ENCODE measurements at places on chromosomes 6 and 20. TPM values are rescaled to one million over a fixed set of nuclear protein-coding genes. Genes with fewer than 3 reads are reported as not detected.

Gene HMGN3
- 93.1 TPM for polyA plus RNA-seq

Gene GMDS
- 10.7 TPM for polyA plus RNA-seq

Gene SLC44A4
- 4.2 TPM for polyA plus RNA-seq

DNA sequence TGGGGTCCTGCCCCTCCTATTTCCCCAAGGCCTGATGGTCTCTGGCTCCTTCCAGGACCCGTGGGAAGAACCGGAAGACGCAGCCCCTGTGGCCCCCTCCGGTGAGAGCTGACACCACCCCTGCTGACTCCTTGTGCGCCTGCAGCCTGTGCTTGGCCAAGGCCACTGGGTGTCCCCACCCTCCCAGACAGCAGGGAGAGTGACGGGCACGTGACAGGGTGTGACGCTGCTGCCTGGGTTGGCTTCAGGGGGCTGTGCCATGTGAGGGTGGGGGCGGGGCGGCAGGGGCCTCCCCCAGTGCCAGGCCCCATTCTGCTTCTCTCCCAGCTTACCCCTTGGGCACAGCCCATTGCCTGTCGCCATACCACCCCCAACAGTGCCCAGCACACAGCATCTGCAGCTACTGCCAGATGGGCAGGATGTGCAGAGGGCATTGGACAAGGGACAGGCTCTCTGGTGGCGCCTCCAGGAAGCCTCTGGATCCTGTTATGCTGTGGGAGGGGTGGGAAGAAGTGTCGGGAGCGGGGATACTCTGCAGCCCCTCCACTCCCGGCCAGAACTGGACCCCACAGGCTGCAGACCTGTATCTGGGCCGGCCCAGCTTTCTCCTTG lies 2.9 kb downstream of the BIRC7 start:
- DNase-seq: no peak

GRCh38 chr6:150336299-150336698 lies 32.5 kb upstream of the IYD start:
- DNase-seq: no peak

- no peak for DNase-seq
Observed at GRCh38 chr6:166633732-166634535, 6.9 kb upstream of the RPS6KA2 start.

DNA sequence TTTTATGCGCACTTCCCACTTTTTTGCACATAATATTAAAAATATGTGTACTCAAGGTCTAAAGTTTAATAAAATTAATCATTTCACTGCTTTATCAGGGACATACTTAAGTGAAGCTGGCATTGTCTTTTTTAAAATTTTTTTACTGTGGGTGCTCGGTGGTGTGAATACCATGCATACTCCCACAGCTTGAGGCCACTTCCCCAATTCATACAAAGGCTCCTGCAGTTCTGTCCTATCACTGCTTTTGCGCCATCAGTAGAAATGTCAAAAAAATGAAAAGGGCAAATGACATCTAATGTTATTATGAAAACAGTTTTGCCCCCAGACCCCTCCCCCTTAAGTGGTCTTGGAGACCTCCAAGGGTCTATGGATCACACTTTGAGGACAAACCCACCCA lies 464.1 kb upstream of the ARID1B start:
- no peak for DNase-seq

Gene PCMT1
- 104 TPM for polyA plus RNA-seq

Gene HCRTR2
- not detected for polyA plus RNA-seq

DNA sequence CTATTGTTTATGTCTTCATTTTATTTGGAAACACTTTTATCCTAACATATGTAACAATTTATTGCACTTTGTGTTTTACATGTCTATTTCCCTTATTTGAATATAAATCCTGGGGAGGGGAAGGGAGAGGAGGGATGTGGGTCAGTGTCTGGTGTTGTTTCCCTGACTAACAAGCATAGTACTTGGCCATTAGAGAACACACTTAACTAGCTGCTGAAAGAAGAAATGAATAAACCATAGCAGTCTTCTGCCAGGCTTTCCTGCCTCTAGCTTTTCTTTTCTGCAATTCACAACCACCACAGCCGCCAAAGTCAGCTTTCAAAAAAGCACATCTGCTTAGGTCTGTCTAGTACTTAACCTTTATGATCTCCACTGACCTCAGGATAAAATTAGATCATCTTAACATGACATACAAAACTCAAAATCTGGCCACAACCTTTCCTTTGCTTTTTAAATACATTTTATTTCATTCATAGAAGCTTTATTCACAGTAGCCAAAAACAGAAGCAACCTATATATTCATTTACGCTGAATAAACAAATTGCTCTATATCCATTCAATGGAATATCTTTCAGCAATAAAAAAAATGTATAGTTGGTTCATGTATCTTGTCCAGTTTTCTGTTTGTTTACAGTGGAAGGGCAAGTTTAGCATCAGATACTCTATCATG lies 16.3 kb downstream of the PDSS2 start:
- no peak for DNase-seq

DNA sequence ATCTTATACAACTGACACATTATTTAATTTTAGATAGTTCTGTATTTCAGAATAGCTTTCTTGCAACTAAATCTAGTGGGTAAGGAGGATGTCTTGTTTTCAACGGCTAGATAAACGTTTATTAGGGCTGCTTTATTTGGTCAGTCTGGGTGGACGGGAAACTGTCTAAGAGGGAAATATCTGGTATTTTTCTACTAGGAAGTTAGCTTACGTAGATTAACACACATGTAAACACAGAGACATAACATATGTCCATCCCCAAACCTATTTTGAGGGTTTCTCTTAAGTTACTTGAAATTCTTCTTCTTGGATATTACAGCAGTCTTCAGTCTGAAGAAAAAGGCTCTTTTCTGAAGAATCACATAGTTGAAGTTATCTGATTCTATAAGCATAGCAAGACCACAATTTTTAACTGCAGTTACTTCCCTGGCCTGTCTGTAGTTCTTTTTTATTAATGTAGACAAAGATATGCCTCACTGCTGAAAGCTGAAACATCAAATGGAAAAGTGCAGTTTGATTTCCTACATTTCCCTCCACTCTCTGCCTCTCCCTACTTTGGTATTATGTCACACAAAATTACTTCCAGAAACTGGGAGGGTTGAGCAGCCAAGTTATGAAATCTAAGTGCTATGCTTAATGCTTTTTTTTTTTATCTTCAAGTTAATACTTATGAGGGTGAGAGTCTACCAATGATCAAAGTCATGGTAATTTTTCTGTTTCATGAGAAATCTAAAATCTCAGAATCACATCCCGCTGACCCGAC lies 37.4 kb downstream of the PLAGL1 start:
- no peak for DNase-seq

DNA sequence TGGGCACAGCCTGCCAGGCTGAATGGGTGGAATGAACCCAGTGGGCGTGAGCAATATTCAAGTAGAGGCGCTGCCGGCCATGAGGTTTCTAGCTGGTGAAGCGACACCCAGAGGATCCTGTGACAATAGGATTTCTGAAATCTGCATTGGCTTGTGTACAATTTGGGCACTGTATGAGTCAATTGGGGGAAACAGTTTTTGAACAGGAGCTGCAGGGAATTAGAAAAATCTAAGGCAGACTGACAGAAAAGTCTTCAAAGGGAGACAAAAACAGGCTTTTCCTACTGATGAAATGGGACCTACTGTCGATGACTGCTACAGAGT lies 148.8 kb upstream of the PROKR2 start:
- no peak for DNase-seq

DNA sequence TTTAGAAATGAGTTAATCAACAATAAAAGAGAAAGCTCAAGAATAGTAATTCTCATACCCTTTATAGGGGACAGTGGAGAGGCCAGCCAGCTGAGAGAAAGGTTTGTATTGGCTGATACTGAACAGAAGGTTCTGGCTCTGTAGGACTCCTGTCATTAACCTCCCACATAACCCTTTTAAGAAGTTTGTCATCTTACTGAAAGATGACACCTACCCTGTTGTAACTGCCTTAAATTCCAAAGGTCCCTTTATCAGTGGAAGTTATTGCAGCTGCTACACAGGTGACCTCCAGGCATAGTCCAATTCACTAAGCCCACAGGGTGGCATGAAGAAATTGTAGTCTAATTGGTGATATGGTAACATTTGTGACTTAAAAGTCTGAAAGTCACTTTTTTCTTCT lies 790.1 kb downstream of the TENT5A start:
- no peak for DNase-seq

Gene RUNX2
- polyA plus RNA-seq: 2.6 TPM

GRCh38 chr6:89110284-89110683 lies 7.6 kb downstream of the SRSF12 start:
- DNase-seq: no peak

GRCh38 chr6:79911992-79912391 lies 35.4 kb downstream of the ELOVL4 start:
- DNase-seq: no peak

Gene TP53INP2
- polyA plus RNA-seq: 47.1 TPM

DNA sequence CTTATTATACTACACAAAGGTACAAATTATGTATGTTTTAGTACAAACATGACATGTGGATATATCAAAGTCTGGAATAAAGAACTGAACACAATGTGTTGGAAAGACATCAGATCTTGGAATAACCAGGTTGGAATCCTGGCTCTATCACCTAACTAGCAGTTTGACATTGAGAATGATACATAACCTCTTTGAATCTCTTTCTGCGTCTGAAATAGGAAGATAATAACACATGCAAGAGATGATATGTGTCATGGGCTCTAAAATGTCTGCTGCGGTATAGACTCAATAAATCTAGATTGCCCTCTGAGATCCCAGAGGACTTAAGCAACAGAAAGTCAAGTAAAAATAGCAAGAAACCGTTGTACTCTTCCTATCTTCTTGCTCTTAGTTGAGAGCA lies 66.8 kb upstream of the CCN2 start:
- DNase-seq: no peak

GRCh38 chr20:1945134-1945618 lies 48.7 kb downstream of the PDYN start:
- no peak for DNase-seq

DNA sequence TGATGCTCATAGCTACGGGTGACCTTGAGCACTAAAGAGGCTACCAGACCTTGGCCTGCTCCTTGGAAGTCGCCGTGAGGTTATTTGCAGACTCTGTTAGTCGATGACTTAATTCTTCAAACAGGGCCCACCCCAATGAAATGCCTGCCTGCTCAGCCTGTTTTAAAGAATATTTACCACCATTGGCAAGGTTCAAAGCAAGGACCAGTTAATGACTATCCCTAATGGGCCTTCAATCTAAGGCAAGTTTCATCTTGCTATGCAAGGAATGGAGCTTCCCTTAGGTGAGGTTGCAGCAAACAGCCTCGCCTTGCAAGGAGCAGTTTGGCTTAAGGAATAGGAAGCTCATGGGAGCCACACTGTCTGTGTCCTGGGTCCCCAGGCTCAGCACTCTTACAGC lies 22.9 kb upstream of the SPO11 start:
- no peak for DNase-seq

DNA sequence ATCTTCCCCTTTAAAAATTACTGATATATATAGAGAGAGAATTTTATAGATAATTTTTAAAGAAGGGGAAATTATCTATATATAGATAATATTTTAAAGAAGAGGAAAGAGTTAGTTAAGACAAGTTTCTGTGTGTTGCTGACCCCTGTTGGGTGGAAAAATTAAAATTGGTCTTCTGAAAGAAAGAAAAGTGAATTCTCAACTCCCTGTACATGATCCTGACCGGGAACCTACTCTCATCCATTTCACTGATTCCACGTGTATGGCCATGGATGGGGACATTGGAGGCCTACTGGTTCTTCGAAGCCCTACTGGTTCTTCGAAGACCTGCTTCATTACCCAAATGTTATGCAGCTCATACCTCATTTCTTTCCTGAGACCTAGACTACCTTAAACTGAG lies 53.0 kb upstream of the TCF21 start:
- DNase-seq: no peak

DNA sequence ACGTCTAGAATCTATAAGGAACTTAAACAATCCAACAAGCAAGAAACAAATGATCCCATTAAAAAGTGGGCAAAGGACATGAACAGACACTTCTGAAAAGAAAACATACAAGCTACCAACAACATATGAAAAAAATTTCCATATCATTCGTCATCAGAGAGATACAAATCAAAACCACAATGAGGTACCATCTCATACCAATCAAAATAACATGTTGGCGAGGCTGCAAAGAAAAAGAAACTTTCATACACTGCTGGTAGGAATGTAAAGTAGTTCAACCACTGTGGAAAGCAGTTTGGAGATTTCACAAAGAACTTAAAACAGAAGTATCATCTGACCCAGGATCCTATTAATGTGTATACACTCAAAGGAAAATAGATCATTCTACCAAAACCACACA lies 243.9 kb upstream of the RUNX2 start:
- no peak for DNase-seq

Data from urinary bladder (tissue), 4 donors.